ENCODE measurements at places on chromosomes 4 and X. TPM values are rescaled to one million over a fixed set of nuclear protein-coding genes. Genes with fewer than 3 reads are reported as not detected.

The PHOX2B gene
- not detected for total RNA-seq

The CT45A10 gene
- total RNA-seq, result not detected

The STAP1 gene
- total RNA-seq, result not detected

The AFM gene
- 0.26 TPM for total RNA-seq

The SMR3B gene
- not detected for total RNA-seq

The MAGEC2 gene
- total RNA-seq, result not detected

DNA sequence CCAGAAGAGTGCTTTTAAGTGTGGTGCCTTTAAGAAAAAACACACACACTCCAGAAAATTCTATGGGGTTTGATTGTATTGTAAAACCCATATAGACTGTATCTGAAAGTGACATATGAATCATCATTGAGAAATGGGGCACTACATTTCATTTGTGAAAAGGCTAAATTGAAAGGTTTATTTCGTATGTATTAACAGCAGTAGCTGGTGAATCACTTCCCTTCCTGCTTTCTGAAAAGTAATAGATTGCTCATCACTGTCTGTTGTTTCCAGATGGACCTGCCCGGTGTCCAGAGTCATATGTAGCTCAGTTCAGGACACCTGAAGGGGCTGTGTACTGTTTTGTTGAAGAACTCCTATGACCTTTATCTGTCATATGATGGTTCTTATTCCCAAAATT, 28.1 kb upstream of the HPRT1 start:
- DNase-seq, result no peak

Measured in progenitor cell of endocrine pancreas (in vitro differentiated cells).